ENCODE measurements at places on chromosomes 16 and 17.

- DNase-seq, result no peak
These were observed 10.2 kb downstream of the RANBP10 start for GRCh38 chr16:67796099-67796718.

GRCh38 chr17:3594051-3594800, 15.0 kb downstream of the TRPV1 start:
- DNase-seq, result no peak

GRCh38 chr16:10729104-10730048, 14.3 kb upstream of the NUBP1 start:
- peak; percentile 8 for DNase-seq

DNA sequence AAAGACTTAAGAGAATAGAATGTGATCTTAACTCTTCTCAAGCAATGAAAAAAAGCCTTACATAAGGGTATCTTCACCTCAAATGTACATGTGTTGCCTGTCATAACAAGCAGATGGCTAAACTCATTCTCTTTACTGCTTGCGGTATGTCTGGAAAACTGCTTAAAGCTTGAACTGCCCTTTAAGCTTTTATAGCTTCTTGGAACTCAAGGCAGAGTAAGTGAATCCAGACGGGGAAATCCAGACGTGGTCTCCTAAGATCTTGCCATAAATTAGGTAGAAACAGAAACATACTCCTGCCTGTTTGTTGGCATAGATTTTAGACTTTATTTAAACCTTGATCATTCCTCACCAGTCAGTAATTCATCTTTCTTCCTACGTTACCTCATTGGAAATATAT, 19.6 kb downstream of the CLUAP1 start:
- peak; percentile 5 for DNase-seq

GRCh38 chr17:65182233-65182632, 45.1 kb downstream of the RGS9 start:
- no peak for DNase-seq

- DNase-seq, result no peak
These were observed 31.7 kb downstream of the SGSM2 start for GRCh38 chr17:2369039-2369438.

DNA sequence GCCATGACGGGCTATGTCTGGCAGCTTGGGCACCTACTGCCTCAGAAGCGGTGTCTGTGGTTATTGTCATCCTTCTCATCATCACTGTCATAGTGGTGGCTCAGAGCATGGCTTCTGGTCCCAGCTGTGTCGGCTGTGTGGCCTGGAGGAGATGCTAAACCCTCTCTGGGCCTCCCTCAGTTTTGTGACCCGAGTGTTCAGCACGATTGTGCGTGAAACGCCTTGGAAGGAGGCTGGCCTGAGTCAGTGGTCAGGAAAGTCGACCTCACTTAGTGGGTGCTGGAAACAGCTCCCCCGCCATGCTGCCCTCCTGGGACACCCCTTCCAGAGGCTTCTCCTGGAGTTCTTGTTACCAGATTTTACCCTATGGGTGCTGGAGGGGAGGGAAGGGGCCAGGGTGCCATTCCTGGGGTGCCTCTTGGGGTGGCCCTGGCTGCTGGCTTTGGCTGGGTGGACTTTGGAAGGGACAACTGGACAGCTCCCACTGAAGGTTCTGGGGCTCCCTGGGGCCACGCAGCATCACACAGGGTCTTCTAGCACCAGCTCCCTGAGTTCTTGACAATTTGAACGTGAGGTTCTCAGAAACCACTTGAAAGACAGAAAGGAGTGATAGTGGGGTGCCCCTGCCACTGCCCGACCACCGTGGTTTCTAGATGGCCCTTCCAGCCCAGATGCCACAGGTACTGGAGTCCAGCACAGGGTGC, 226.5 kb upstream of the GSE1 start:
- no peak for DNase-seq

DNA sequence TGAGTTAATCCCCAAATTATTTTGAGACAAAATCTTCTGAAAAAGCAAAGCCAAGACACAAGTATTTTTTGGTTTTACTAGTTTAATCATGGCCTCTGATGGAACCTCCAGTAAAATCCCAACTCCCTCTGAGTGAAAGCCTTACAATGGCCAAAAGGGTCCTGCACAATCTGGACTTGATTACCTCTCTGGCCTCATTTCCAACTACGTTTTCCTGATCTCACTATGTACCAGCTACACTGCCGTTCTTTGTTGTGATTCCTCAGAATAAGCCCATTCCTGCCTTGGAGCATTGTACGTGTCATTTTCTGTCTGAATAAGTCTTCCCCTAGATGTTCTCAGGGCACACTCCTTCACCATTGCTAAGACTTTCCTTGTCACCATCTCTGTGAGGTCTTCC, 37.3 kb downstream of the SPOP start:
- no peak for DNase-seq

- DNase-seq, result peak; percentile 45
These were observed 44.1 kb upstream of the SEC14L1 start for GRCh38 chr17:77096570-77097214.

GRCh38 chr17:38447502-38448085, 19.3 kb downstream of the ARHGAP23 start:
- no peak for DNase-seq

DNA sequence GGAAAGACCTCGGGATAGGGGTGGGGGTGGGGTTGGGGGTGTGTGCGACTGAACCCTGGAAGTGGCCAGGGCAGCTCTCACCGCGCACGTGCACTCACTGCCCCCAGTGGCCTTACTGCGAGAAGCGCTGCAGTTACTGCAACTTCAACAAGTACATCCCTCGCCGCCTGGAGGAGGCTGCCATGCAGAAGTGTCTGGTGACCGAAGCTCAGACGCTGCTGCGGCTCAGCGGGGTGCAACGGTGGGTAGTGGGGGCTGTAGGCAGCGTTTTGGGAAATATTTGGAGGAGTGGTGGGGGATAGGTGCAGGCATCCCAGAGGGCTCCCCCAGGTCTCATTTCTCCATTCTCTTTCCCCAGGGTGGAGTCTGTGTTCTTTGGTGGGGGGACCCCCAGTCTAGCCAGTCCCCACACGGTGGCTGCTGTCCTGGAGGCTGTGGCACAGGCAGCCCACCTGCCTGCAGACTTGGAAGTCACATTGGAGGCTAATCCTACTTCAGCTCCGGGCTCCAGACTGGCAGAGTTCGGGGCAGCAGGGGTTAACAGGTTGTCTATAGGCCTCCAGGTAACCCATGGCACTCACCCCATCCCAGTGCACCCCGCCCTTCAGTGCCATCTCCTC, 972 bp downstream of the RSAD1 start:
- peak; percentile 54 for DNase-seq

- DNase-seq, result no peak
These were observed 604.7 kb upstream of the SALL1 start for GRCh38 chr16:51755577-51756355.

DNA sequence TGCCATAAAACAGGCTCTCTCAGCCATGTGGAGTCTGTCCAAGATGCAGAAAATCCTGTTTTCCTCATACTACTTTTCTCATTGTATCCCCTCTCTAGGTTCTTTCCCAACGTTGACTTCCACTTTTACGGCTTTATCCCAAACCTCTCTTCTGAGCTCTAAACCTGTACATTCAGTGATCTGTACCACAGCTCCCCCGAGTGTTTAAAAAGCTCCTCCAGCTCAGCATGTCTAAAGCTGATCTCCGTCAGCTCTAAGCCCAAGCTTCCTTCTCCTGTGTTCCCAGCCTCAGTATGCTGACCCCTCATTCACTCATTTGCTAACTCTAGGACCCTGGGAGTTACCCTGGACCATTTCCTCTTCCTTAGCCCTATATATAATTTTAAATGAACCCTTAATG, 144.6 kb downstream of the DNAH9 start:
- no peak for DNase-seq

DNA sequence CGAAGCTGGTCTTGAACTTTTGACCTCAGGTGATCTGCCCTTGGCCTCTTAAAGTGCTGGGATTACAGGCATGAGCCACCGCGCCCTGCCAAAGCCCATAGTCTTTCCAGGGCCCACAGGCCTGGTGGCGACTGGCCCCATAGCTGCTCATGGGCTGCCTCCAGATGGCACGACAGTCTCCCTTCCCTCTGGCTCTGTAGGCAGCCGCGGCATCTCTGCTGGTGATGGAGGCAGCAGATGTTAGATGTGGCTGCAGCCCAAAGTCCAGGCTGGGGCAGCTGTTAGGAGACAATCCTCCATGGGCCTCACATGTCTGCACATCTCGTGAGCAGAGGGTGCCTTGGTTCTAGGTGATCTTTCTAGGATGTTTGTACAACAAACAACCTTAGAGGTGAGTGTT, 69.7 kb upstream of the DNAJA2 start:
- DNase-seq, result no peak
